ENCODE measurements at places on chromosomes 3 and 15.

- DNase-seq, result no peak
Measured at GRCh38 chr3:17396036-17396435, 346.4 kb downstream of the TBC1D5 start.

DNA sequence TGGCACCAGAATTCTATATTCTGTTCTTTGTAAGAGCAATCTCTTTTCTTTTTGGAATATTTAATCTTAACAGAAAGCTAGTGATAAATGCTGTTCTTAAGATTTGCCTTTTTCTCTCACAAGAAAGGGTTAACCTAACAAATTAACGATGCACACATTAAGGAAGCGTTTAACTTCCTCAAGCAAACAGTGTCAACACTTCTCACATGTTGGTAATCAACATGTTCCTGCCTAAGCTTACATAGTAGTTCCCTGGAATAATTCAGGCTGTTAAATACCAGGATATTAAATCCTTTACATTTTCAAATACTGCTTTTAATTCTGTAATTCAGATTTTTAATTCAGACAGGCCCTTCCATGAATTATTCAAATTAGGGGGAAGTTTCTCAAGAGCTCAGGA lies 67.4 kb upstream of the RPL35A start:
- DNase-seq, result no peak

GRCh38 chr3:135228201-135228600 lies 433.1 kb downstream of the EPHB1 start:
- DNase-seq, result no peak

- DNase-seq, result peak; percentile 21
Measured at GRCh38 chr15:68650901-68651709, 72.3 kb downstream of the CORO2B start.

DNA sequence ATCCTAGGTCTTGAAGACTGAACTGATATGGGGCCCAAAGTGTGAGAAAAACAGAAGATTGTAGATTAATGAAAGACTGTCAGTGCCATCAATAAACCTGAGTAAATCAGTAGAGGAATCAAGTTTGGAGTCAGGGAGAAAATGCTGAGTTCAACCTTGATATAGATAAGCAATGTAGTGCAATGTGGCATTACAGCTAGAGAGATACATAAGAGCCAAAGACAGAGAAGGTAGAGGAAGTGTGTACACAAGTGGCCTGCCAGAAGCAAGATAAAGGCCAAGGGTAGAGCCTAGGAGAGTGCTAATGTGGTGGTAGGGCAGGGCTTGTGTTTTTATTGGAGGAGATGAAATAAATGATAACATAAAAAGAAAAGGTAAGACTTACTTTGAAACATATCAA lies 26.0 kb upstream of the EID1 start:
- DNase-seq, result peak; percentile 40
